Fibroblast of villous mesenchyme (primary cell): ENCODE measurements at places on chromosomes 3 and 15. TPM values are rescaled to one million over a fixed set of nuclear protein-coding genes. Genes with fewer than 3 reads are reported as not detected.

DNA sequence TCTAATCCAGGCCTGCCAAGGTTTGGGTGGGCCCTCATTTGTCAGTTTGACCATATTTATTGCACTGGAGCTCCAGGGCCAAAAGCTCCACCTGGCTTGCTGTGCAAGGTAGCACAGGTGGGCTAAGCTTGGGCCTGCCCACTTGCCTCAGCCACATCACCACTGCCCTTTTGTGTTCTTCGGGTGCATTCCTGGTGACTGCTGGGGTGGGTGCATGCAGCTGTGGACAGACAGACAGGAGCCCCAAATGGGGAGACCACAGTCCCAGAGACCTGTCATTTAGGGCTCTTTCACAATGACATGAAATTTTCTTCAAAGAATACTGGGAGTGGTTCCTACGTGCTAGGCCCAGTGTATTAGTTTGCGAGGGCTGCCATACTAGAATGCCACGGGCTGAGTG, 2.7 kb downstream of the MESP2 start:
- no peak for DNase-seq

Gene IMPG2
- total RNA-seq: 0.32 and 0.43 TPM in 2 replicates

DNA sequence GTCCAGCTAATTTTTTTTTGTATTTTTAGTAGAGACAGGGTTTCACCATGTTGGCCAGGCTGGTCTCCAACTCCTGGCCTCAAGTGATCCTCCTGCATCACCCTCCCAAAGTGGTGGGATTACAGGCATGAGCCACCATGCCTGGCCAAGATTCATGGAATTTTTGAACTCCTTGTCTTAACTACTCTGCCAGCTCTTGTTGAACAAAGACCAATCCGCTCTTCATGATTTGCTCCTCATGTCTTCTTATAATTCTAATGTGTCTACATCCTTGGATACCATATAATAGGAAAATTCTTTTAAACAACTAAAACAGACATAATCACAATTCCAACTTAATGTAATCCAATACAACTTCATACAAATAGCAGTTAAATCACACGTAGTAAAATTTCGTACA, 21.3 kb downstream of the UBA5 start:
- no peak for DNase-seq

- DNase-seq: no peak
Observed at GRCh38 chr15:39143479-39143878, 437.4 kb upstream of the THBS1 start.

Gene SERINC4
- under 0.01 TPM in 1 of 2 replicates, not detected in the other for total RNA-seq

DNA sequence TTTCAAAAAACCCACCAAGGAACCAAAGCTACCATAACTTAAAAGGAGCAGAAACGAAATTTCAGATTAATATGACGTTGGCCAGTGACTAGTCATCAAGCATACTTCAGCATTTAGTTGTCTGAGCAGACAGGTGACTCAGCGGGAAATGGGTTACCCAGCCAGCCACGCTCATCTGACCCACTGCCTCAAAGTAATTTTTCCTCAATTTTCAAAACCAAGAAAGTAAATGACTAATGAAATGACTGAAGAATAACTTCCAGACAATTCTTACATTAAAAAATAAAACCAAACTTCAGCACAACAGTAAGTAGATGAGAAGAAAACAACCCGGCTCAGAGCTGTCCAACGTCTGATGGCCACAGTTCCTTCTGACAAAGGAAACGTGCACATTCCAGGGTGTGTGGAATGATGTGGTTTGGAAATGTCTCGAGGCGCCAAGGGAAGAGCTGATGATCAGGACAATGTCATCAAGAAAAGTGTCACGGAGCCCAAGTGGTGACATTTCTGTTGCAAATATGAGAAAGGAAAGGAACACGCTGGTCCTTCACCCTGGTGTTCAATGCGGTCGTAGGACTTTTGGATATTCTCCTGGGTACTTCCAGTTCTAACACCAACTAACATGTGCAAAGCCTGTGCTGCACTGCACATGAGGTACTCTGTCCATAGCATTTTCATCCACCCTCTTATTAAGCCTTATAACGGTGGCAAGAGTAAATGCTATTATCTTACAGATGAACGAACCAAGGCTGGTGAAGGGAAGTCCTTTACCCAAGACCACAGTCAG, 79.1 kb downstream of the FOXP1 start:
- DNase-seq: peak; percentile 60

DNA sequence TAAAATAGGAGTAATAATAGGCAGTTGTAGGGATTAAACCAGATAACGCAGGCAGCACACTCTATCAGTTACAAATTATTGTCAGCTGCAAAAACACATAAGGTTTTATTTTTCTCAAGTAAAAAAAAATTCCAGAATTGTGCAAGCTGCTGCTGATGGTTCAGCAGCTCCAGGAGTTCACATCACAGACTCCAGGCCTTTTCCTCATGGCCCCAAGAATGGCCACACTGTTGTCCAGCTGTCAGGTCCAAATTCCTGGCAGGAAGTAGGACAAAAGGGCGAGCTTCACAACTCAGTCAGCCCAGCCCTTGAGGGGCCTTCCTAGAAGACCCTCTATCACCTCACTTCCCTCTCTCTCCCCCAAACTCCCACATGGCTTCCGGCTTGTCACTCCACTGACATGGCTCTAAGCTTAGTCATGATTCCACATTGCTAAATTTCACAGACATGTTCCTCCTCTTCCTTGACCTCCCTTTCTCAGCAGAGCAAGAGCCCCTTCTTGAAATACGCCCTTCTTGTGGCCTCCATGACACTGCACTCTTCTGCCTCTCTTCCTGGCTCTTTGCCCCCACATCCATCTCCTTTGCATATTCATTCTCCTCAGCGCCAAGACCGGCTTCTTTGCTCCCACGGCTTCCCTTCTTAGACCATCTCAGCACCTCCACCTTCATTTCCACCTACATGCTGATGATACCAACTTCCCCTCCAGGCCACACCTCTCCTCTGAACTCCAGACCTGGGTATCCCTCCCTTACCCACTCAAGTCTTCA, 27.4 kb upstream of the FAM174B start:
- peak; percentile 59 for DNase-seq

Gene MST1R
- under 0.01 and 0.32 TPM in 2 replicates for total RNA-seq

- peak; percentile 90 for DNase-seq
Observed at GRCh38 chr3:184688251-184688881, 23.5 kb downstream of the MAGEF1 start.

DNA sequence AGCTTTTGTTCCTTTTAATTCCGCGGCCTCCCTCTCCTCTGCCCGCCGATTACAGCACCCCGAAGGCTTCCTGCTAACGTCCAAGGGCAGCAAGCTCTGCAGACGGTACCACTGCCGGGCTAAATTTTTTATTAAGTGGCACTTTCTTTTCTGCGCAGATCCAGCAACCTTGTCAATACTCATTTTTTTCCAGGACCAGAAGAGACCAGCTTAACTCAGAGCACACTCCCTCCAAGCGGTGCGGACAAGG, 542 bp upstream of the MEIS2 start:
- DNase-seq: no peak

DNA sequence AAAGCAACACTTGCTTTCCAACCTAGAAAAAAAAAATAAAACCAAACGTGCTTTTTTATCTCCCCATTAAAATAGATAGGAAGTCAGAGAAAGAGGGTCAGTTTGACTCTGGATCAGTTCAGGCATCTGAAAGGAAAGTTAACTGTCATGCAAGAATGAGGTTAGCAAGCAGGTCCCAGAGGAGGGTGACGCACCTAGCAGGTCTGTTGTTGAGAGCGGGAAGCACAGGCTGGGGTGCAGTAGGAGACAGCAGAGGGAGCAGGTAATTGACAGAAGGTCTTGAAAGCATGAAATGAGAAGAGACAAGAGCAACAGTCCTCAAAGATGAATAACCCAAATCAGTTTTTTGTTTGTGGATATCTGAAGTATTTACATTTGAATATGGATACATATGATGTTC, 82.5 kb downstream of the ANO10 start:
- no peak for DNase-seq

GRCh38 chr15:98777426-98777825, 129.1 kb downstream of the IGF1R start:
- no peak for DNase-seq

DNA sequence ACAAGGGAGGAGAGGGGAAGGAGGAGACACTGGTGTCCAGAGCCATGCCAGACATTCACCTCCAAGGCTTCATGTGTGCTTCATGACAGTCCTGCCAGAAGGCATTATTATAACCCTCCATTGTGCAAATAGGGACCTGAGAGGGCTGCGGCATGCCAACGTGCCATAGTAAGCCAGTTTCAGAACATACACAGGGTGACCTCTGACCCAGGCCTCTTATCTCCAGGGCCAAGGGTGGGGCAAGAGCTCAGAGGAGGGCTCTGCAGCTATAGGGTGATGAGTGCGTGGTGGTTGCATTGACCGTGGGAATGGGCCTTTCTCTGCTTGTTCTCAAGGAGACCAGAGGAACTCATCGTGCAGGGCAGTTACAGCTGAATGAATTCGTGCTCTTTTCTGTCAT, 9.7 kb upstream of the ACSBG1 start:
- DNase-seq: peak; percentile 25

GRCh38 chr3:129015388-129016105, 14.4 kb downstream of the EFCC1 start:
- no peak for DNase-seq

GRCh38 chr3:88152841-88153240, 3.1 kb downstream of the C3orf38 start:
- no peak for DNase-seq

Gene P3H2
- total RNA-seq: 21.9 and 51.8 TPM in 2 replicates

- no peak for DNase-seq
Observed at GRCh38 chr15:45943240-45943639, 308.4 kb downstream of the SQOR start.

DNA sequence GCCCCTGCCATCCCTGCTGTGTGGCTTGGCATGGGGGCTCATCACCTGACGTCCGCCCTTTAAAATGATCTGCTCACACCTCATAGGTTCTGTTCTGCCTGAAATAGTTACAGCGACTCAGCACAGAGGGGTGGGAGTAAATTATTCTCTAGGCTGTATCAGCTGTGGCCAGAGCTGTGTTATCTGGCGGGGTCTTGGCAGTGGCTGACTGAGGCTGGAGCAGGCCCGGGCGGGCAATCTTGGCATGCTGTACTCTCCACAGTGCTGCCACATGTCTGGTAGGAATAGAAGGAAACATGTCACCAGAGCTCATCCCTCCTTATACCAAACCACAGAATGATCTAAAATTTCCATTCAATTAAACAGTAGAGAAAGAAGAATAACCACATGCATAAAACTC, 499.9 kb upstream of the LMCD1 start:
- no peak for DNase-seq

Gene ISL2
- 0.64 TPM in 1 of 2 replicates, not detected in the other for total RNA-seq

DNA sequence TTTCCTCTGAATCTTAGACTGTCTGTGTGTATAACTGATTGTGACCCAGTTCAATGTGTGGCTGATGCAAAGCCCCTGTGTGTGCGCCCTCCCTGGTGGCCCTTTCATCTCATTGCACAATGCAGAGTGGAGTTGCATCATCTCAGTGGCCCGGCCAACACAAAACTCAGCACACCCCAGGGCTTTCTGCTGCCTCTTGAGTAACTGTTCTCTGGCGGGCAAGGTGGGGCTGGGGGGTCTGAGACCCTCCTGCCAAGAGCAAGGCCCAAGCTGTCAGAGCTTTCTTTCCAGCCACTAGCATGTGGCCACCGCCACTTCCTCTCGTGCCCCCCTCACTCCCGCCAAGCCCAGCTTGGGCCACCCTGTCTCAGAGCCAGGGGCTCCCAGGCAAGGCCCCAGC, 80.7 kb upstream of the ALDH1L1 start:
- peak; percentile 92 for DNase-seq

Gene ZDHHC19
- not detected in 2 replicates for total RNA-seq

Gene SQOR
- total RNA-seq: 46.7 and 81.6 TPM in 2 replicates

- peak; percentile 66 for DNase-seq
Observed at GRCh38 chr3:42090973-42091731, at the start of gene TRAK1. TRAK1 (plus strand) TSS chr3:42091357; CDS start chr3:42091470, 113 bp downstream.

DNA sequence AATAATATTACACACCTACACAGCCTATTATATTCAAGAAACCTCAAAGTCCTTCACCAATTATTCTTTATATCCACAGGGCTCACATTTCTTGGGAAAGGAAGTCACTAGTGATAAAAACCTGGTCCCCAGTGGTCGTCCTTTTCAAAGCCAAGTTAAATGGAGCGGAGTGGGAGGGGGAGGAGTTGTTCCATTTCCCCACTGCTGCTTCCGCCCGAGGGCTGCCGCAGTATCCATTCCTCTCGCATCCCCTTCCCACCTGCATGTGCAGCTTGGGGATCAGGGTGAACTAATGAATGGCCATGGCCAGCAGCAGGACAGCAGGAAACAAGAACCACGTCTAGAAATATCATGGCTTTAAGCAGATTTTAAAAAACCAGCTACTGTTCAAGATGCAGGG, 76.4 kb upstream of the SEMA6D start:
- no peak for DNase-seq

GRCh38 chr15:74937272-74937589, 642 bp downstream of the COX5A start:
- DNase-seq: no peak

DNA sequence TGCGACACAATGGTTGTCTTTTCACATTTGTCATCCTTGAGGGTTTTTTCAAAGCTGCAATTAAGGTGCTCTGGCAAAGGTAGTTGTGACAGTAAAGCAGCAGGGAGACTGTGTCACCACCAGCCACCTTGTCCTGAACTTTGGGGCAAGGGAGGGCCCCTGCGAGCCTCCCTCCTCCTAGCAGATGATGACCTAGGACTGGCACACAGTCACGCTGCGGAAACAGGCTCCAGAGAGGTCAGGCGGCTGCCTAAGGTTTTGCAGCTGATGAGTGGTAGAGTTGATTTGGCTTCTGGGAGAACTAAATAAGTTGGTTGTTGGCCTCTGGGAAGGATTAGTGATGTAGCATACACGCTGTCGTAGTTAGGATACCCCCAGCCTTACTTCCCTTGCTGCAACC, 62.7 kb downstream of the PDIA5 start:
- DNase-seq: no peak

DNA sequence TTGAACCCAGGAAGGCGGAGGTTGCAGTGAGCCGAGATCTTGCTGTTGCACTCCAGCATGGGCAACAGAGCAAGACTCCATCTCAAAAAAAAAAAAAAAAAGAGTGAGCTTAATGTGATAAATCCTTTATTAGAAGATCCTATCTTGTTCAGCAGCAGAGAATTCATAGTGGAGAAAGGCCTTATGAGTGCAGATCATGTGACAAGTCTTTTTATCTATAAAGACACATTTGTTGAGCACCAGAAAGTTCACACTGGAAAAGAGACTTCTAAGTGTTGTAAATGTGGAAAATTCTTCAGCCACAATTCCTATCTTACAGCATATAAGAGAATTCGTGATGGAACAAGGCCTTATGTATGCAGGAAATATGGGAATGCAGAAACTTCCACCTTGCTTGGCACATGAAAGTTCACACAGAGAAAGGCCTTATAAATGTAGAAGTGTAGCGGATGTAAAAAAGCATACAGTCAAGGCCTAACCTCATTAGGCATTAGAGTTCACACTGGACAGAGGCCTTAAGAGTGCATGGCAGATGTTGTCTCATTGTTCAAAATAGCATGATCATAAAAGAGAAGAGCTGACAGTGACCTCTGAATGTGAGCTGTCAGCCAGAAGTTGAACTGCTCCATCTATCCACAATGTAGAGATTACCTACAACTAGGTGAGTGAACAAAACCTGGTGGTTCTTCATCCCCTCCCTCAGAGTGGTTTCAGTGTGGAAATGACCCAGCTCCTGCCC, 16.7 kb downstream of the ADAM10 start:
- no peak for DNase-seq

- peak; percentile 70 for DNase-seq
Observed at GRCh38 chr15:74614744-74615507, 710 bp upstream of the CLK3 start.

GRCh38 chr15:75721923-75722870, 9.5 kb upstream of the CSPG4 start:
- no peak for DNase-seq

Gene ARHGAP11A
- 14.5 and 25.5 TPM in 2 replicates for total RNA-seq
